ENCODE measurements at places on chromosomes 5 and 9.

GRCh38 chr5:13478831-13479465 lies 465.5 kb downstream of the DNAH5 start:
- DNase-seq: no peak

DNA sequence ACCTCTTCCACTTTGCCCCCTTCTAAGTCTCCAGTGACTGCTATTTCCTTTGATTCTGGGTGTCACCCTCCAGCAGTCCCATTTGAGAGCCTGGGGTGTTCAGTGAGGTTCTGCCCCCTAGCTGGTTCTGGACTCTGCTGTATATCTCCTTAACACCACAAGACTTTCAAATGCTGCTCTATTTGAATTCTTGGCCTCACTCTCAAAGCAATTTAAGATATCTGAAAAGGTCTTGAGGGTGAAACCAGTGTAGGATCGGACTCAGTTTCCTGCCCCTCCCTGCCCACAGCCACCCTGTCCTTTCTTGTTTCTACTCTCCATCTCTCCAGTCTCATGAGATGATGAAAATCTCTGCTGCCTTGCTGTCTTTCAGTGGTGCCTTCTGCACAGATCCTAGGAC lies 280.9 kb downstream of the TENT4A start:
- no peak for DNase-seq

GRCh38 chr5:55324815-55325418 lies 17.1 kb downstream of the MTREX start:
- no peak for DNase-seq

GRCh38 chr5:76524868-76525267 lies 98.3 kb downstream of the F2RL2 start:
- DNase-seq: no peak

DNA sequence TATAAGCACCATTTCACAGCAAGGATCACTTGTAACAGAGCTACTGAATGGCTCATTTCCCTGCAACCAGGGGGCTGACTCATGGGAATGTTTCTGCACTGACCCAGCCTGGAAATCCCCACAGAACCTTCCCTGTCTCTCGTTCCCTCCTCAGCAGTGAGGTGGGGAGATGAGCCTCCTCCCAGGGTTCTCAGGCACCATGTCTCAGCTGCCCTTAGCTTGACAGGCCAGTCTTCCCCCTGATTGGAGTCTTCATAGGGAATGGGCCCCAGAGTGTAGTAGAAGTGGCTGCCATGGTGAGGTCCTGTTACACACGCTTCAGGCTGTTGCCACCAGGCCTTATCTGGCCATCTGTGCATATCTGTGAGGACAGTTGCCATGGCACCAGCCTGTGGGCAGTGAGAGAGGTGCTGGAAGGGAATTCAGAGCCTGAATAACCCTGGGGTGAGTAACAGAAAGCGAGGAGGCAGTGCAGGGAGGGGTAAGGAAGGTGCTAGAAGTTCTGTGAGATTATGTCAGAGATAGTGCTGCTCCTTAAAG lies 324.4 kb downstream of the ENC1 start:
- no peak for DNase-seq

DNA sequence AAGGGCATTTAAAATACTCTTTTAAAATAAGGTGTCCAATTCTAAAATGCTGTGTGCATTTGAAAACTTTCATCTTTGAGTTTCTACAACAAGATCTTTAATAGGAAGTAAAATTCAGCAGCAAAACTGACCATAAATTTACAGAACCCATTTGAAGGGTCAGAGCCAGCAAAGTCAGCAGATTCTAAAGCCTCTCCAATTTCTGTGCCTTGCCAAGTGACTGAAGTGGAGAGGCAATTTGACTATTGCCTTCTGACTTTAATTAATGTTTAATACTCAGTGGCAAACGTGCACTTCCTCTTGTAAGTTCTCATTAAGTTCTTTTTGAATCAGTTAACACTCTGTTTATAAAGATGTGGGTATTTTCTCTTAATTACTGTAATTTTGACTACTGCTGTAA lies 155.2 kb downstream of the BAAT start:
- no peak for DNase-seq

- no peak for DNase-seq
Measured at GRCh38 chr9:127181595-127182190, 59.3 kb upstream of the ANGPTL2 start.

DNA sequence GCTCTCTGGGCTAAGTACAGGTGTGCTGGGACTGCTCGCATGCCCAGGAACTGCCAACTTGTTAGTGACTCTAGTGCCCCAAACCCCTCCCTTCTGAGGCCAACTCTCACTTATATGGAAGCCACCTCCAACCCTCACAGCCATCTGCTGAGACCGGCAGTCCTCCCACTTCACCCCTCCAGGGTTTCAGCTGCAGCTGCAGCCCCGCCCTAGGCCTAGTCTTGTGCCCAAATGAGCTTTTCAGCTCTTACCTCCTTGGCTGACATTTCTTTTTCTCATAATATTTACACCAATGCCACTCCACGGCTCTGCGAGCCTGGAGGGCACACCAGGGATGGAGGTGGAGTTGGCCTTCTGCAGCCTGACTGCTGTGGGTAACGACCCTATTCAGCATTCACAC lies 166.6 kb downstream of the ROR2 start:
- no peak for DNase-seq

DNA sequence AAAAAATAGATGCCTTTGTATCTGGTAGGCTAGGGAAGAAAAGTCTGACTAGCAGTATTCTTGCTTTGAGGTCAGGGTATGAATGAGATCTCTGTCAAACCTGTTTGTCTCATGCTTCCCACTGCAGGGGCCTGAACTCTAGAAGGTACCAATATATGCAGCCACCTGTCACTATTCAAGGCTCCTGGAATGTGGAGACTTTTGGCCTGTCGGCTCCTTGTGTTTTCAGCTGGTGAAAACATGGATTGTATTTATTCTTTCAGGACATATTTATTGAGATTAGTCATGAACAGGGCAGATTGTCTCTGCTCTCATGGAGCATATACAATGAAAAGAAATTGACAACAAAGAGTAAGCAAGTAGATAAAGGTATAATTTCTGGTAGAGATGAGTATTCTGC lies 255.8 kb downstream of the ARHGAP26 start:
- DNase-seq: no peak

DNA sequence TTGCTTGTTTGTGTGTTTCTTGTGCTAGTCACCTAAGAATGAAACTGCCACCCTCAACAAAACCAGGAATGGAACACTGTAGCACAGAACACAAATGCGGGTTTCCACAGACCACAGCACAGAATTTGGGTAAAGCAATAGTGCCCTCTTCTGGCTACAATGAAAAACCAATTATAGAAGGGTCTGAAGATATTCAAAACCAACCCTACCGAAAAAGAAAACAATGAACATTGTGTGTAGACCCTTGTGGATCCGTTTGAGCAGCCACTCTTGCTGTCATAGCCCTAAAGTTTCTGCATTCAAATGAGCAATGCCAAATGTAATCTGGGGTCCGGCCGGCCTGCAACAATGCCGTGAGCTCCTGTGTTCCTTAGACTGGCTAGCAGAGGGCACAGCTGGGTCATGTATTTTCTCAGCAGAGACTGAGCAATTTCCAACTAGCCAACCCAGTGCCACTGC lies 8.3 kb upstream of the ENC1 start:
- DNase-seq: no peak

All from T-helper 1 cell (primary cell).